ENCODE measurements at places on chromosomes 6 and 20.

DNA sequence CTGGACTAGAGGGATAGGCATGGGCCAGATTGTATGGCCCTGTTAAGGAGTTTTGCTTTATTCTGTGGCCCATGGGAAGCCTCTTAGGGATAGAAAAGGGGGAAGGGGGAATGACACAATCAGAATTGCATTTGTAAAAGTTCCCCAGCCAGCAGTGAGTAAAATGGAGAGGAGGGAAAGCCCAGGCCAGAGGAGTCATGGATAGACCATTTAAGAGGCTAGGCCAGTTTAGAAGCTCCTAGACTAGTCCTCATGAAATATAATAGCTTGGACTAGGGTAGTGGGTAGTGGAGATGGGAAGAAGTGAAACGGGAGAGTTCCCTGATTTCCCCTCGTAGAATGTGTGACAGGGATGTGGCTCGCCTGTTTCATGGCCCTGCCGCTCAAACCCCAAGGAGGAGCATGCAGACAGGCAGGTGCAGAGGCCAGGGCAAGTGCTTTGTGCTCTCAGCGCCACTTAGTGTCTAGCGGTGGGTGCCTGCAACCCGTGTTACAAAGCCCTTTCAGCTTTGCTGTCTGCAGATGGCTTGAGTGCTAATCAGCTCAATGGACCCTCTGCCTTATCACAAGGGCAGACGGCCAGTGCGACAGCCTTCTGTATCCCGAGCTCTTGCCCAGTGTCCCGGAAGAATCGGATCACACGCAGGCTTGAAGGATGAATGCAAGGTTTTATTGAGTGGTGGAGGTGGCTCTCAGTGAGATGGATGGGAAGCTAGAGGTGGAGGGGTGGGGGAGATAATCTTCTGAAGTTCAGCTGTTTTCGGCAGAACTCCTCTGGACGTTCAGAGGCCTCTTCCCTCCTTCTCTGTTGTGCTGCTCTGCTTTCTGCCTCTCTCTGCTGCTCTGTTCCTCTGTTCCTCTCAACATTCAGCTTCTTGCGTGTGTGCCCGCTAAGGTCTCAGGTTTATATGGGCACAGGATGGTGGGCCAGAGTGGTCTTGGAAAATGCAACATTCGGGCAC lies 141.1 kb downstream of the CEP57L1 start:
- no peak for DNase-seq

DNA sequence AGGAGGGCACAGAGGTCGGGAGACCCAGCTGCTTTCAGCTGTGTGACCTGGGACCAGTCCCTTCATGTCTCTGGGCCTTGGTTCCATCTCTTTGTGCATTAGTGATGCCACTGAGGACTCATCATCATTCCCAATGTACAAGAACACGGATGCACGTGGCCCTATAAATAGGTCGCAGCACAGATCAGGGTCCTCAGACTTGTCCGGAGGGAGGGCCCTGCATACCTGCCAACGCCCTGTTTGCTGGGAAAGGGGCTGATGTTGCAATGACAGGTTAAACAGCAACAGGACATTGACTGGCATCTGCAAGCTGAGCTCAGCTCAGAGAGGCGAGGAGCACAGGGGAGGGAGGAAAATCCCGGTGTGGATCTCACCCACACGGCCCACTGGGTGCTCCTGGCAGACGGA lies 21.8 kb downstream of the TGM2 start:
- DNase-seq, result no peak

GRCh38 chr20:32365564-32365963 lies 7.4 kb downstream of the ASXL1 start:
- DNase-seq, result no peak

DNA sequence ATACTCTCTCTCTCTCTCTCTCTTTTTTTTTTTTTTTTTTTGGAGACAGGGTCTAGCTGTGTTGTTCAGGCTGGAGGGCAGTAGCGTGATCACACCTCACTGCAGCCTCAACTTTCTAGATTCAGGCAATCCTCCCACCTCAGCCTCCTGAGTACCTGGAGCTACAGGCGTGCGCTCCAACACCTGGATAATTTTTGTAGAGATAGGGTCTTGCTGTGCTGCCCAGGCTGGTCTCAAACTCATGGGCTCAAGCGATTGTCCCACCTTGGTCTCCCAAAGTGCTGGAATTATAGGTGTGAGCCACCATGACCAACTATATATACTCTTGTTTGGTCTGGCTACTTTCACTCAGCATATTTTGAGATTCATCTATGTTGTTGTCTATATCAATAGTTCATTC lies 154.9 kb downstream of the ZFAND3 start:
- no peak for DNase-seq

DNA sequence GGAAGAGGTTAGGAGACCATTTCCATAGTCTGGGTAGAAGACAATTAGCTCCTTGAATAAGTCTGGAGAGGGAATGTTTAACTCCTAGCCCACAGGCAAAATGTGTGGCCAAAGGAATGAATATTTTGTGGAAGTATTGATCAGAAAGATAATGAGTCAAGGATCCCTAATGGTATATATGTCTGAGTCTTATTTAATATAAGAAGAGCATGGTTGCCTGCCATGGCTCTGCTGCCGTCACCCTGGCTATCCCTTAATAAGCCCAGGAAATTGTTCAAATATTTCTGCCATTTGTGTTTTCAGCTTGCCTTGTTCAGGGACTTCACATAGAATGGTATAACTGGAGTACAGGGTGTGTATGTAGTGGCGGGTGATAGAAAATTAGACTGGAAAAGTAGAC lies 18.1 kb upstream of the CALHM6 start:
- DNase-seq, result no peak

GRCh38 chr20:17611540-17612286 lies 41.8 kb downstream of the DSTN start:
- DNase-seq, result no peak

- no peak for DNase-seq
Observed at GRCh38 chr6:157240059-157240959, 83.0 kb downstream of the TMEM242 start.

DNA sequence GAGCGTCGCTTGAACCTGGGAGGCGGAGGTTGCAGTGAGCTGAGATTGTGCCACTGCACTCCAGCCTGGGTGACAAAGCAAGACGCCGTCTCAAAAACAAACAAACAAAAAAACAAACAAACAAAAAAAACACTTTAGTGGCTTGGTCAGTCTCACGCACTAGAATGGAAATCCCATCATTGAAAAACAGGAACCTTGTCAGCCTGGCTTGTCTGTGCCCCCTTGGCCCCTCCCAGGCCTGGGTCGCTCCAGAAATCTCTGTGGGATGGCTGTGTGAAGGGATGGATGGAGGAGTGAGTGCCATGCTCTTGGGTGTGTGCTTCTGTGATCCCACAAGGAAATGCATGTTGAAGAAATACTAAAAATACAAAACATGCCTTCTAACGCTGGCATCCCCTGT lies 20.9 kb upstream of the NAA20 start:
- DNase-seq, result no peak

DNA sequence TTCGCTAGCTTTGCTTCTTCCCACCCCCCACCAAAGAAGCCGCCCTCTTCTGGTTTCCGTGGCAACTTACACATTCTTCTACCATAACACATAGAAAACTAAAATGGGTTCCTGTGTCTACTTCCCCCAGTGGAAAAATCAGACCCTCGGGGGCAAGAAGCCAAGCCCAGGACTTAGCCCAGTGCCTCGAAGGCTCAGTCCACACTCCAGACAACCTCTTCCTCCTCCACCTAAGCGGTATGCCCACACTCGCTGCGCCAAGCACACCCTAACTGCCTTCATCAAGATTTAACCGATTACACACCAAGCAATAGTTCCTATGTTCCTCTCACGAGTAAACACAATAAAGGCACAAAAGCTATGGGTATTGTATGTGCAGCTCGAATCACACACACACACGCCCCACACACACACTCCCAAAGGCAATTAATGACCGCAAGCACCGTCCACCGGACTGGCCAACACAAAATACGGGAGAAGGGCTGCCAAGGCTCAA lies 537 bp downstream of the PPIL4 start:
- DNase-seq, result peak; percentile 17

GRCh38 chr6:116434056-116434725 lies 27.0 kb upstream of the CALHM6 start:
- DNase-seq, result no peak

DNA sequence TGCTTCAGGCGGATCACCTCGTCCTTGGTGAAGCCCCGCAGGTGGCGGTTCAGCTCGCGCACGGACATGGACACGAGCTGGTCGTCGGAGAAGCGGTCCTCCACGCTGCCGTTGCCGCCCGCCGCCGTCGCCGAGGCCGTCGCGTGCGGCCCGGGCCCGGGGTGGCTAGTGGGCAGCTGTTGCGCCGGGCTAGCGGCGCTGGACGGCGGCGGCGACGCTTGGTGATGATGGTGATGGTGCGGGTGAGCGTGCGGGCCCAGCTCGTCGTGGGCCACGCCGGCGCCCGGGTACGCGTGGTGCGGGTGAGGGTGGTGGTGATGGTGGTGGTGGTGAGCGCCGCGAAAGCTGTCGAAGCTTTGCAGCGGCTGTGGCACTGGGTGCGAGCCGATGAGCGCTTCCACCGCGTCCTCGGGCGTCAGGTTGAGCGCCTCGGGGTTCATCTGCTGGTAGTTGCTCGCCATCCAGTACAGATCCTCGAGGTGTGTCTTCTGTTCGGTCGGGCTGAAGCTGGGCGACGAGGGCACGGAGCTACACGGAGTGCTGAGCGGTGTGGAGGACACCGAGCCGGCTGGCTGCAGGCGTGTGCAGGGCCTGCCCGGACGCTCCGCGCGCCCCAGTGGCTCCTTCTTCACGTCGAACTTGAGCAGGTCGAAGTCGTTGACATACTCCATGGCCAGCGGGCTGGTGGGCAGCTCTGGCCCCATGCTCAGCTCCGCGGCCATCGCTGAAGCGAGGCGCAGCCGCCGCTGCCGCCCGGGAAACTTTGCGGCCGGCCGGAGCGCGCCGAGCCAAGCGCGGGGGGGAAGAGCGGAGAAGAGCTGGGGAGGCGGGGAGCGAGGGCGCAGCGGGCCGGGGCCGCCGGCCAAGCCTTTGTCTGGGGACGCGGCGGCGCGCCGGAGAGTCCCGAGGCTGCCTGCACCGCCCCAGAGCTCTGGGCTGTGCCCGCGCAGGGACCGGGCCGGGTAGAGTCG lies 622 bp downstream of the MAFB start:
- no peak for DNase-seq

DNA sequence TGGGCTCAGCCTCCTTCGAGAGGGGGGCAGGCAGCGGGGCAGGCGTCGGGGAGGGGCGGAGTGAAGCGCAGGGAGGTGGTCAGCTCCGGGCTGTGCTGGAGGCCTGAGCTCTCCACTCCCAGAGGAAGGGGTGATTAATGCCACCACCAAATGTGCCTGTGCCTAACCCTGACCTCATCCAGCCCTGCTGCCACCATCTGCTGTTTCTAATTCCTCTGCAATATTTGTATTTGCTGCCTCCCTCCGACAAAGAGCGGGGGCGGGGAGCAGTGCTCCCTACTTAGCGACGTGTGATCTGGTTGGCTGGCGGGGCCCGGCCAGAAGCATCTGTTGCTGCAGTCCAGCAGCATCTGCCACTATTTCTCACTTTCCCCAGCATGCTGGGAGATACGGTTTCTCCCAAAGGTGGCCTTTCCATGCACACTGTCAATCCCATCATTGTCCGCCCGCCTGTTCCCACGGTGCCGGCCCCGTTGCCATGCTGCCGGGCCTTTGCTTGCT lies 47.0 kb downstream of the DLL1 start:
- DNase-seq, result no peak

DNA sequence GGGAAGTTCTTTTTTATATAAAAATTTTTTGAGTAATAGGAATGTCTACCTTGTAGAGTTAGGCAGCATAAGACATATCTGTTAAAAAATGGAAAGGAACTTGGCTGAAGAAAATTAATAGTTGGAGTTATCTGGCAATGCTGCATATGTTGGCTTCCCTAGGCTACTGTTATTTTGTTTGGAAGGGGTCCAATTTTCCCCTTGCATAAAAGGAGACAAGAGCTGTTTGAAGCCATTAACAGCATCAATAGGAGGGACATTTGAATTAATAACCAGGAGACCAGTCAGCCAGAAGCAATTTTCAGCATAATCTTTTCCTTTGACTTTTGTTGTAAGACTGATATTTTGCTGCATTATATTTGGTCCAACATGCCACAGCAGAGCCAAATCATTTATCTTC lies 80.9 kb upstream of the TAB2 start:
- no peak for DNase-seq

GRCh38 chr20:32501709-32502108 lies 83.4 kb downstream of the NOL4L start:
- DNase-seq, result no peak

GRCh38 chr6:27672113-27672799 lies 199.4 kb upstream of the ZNF184 start:
- no peak for DNase-seq

- no peak for DNase-seq
Observed at GRCh38 chr6:84877515-84878210, 113.3 kb upstream of the TBX18 start.

DNA sequence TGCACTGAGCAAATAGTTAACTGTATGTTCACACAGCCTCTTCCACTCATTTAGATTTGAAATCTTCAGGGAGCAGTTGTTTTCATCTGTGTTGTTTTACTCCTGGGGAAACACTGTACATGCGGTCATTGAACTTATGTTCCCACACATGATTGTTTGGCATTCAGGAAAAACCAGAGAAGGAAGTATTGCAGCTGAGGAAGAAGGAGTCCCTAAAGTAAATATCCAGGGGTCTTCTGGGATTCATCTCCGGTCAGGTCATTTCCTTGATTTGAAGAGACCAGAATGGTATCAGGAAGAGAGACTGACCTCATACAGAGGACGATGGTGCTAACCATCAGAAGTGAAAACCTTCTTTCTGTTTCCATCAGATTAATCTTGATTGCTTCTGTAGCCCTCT lies 52.5 kb downstream of the DCBLD1 start:
- DNase-seq, result no peak

GRCh38 chr6:38813041-38813823 lies 98.1 kb downstream of the DNAH8 start:
- no peak for DNase-seq

- DNase-seq, result no peak
Observed at GRCh38 chr6:39312912-39313525, 1.2 kb downstream of the KCNK17 start.

GRCh38 chr6:7615611-7616383 lies 25.8 kb downstream of the SNRNP48 start:
- no peak for DNase-seq

DNA sequence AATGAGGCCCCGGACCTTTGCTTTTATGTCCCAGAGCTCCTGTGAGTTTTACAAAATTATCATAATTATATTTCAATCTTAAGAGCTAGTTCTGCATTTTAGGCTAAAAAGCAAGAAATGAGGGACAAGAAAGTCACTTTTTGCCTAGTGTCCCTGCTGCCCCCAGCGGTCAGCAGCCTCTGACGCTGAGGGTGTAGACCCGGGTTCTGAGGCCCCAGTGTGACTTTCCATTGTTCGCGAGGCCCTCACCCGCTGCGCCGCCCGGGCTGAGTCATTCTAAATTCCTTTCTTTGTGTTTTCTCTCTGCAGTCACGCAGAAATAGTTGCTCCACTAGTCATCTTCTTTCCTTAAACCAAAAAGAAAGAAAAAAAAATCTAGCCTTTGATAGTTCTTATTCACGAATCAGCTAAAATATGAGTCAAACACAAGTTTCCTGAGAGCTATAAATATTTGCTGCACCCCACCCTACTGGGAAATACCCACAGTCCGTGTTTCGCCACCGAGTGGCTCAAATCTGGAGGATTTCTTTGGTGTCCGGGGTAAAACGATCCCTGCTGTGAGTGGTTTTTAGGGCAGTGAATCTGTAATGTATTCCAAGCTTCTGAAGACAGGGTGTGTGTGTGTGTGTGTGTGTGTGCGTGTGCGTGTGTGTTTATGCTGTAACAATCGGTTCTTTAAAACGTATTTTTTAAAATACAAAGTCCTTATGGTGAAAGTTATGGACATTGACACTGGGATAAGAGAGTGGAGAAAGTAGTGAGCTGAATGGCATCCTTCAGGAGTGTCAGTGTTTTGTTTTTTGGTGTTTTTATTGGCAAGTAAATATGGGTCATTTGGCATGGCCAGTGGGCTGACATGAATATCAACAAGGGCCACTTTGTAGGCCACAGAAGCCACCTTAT lies 59.7 kb upstream of the EEF1A1 start:
- peak; percentile 46 for DNase-seq
